ENCODE measurements at places on chromosomes 3 and 15.
A peak's percentile ranks its signal among the peaks of the same experiment; 100 is the strongest.

- DNase-seq = no peak
Observed at GRCh38 chr3:29099775-29100174, 181.1 kb upstream of the RBMS3 start.

DNA sequence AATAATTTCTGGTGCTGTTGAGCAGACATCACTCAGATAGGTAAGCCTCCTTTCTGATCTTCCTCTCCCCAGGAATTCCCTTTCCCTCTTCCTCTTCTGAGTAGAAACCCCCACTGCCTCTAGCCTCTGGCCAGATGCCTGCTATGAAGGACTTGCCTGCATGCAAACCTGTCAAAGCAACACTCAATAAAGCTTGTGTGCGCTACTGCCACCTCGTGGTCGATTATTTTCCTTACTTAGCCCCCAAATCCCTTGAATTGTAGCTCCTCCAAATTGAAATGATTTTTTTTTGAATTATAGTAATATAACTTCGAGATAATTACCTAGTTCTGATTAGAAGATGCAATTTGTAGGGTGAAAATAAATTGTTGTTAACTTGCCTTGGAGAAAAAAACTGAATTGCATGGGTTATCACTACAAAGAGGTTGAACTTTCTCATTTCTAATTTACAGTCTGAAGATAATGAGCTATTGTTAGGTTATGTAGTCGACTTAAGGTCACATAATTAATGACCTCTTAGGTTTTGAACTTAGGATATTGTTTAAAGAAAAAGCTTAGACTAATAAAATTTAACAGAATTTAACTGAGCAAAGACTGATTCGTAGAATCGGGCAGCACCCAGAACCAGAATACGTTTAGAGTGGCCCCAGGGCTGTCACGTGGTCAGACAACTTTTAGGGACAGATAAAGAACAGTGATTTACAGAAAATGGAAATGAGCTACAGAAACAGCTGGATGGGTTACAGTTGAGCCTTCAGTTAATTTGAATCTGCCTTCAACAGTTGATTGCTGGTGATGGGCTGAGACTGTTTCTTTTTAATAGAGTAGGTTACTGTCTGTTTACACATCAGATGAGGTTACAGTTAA, 269.3 kb downstream of the ARPP21 start:
- no peak for DNase-seq

DNA sequence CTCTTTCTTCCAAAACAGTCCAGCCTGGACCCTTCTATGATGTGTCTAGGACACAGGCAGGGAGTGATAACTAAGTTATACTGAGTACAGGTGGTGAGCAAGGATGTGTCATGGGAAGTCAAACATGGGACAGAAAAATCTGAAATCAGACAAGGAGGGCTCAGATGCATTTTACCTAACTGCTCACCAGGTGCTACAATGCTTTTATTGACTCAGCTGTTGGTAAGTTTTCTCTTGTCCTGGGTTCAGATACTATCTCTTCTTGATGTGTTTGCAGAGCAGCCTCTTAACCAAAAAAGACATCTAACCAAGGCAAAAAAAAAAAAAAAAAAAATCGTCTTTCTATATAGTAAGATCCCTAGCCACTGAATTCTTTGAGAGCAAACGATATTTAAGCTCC, 378.6 kb downstream of the VPS13C start:
- no peak for DNase-seq

DNA sequence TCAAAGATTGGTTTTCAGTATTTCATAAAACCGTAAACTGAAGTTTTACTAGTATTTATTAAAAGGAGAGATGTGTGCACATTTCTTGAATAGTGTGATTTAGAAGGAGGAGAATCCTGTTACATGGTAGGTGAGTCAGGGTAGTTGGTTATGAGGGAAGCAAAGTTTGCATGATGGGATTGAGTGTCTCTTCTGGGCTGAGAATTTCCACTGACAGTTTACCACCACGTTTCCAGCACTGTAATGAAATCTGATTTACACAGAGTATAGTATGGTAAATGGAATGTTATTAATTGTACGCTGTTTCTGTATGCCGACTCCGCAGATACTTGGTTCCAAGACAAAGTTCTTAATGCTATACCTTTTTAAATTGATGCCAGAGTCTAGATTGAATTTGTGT, 1.6 kb downstream of the NECTIN3 start:
- DNase-seq = no peak

DNA sequence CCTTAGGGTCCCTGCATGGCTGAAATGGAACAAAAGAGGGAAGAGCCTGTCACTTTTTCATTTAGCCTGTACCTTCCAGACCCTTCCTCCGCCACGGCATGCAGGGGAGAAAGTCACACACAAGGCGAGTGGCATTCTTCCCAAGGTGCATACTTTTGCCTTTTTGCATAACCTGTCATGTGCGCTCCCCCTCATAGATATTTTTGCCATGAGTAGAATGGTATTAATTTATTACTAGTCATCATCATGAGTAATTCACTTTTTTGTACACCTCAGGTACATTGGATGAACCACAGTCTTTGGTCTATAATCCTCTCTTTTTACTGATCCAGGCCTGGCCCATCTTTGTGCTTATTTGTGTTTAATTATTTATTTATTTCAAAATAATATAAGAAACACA, 8.9 kb upstream of the BUB1B start:
- no peak for DNase-seq

GRCh38 chr3:115549071-115549470, 74.2 kb upstream of the GAP43 start:
- DNase-seq = no peak

DNA sequence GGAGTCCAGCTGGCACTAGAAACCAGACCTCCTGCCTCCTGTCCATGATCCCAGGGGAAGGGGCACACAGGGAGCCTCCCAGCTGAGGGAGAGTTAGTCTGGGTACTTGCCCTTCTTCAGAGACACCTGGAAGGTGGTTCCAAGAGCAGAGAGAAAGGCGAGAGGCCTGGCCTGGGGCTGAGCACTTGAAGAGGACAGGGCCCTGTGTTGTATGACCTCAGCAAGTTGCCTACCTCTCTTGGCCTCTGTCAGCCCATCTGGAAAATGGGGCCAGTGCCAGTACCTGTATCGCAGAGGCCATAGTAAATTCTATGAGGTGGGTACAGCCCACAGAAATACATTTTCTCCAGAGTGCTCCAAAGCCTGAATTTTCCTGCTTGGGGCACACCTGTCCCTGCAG, 19.5 kb downstream of the PTH1R start:
- no peak for DNase-seq

- no peak for DNase-seq
Observed at GRCh38 chr3:129470861-129471260, 30.8 kb downstream of the IFT122 start.

GRCh38 chr15:83030021-83030420, 18.6 kb upstream of the C15orf40 start:
- no peak for DNase-seq

DNA sequence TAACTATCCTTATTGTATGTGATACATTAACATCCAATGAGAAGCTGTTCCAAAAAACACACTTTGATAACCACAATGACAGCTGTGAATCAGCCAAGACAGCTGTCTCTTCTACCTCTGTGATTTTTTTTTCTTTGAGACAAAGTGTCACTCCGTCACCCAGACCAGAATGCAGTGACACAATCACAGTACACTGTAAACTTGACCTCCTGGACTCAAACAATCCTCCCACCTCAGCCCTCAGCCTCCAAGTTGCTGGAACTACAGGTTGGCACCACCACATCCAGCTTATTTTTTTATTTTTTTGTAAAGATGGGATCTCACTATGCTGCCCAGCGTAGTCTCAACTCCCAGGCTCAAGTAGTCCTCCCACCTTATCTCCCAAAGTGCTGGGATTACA, 73.5 kb upstream of the TMCO5A start:
- DNase-seq = no peak

- no peak for DNase-seq
Observed at GRCh38 chr3:49845694-49846093, 10.7 kb downstream of the TRAIP start.

DNA sequence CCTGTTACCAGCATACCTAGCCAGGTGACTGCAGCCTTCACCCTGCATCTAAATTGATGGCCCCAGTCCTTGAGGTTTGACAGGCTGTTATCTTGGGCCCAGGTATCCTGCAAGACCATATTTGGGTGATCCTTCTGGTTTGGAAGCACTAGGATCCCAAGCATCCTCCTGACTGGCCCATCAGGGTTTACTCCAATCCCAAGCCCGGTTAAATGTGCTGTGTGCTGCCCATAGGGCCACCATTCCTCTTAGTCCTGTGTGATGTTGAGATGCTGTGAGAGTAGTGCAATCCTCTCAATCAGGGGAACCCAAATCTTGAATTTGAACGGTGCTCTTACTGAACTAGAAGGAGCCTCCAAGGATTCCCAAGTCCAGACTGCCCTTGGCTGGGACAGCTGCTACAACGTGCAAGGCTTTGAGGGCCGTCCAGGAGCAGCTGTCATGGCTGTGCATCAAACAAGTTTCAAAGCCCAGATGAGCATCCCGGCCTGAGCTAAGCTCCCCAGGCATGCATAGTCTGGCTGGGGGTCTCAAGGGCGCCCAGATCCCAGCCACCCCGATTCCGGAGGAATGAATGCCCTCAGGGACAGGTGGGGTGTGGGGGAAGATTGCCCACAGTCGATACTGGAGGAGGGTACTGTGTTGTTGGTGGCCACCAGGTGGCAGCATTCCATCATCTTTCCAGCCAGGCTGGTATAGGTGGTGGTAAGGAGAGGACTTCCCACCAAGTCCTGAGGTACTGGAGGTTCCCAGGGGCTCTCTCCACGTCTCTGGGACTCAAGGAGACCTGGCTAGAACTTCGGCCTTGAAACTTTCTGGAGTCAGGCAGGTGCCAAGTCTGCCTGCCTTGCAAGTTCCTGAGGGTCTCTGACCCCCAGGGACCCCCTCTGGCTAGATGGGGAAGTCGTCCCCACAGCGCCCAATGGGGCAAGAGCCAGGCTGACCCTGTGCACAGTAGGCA, 32.6 kb downstream of the RBM5 start:
- peak; percentile 19 for DNase-seq

DNA sequence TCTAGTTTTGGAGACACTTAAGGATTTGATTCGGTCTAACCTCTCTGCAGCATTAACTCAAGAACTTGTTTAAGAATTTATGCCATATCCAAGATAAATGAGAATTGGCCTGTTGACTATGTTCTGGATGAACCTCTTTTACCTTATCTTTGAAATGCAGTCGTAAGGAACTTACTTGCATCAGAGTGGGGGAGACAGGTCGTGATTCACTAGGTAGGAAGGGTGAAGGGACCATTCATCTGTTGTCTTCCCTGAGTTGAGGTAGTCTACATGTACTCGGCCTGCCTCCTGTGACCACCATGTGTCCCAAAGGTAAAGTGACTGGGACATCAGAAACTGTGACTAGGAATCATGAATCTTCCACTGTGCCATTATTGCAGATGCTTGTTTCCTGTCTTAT, 248.0 kb upstream of the P2RY1 start:
- no peak for DNase-seq

DNA sequence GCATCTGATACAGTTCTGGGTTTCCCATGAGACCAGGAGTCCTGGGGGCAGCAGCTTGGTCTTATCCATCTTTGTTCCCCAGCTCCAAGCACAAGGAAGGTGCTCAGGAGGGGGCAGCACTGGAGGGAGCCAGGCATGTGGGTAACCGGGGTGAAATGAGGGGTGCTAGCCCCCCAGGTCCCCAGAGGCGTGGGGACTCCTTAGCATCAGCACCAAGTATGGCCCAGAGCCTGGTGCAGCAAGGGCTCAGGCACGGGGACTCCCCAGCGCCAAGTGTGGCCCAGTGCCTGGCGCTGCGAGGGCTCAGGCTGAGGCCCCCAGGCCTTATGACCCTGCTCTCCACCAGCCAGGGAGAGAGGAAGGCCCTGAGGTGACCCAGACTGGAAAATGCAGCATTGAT, 94.1 kb downstream of the CHSY1 start:
- DNase-seq = no peak

GRCh38 chr15:60426870-60427508, 29.2 kb upstream of the ANXA2 start:
- no peak for DNase-seq

- DNase-seq = no peak
Observed at GRCh38 chr3:26712211-26713026, 89.8 kb downstream of the LRRC3B start.

GRCh38 chr3:148882288-148882687, 17.2 kb downstream of the CPA3 start:
- DNase-seq = no peak

DNA sequence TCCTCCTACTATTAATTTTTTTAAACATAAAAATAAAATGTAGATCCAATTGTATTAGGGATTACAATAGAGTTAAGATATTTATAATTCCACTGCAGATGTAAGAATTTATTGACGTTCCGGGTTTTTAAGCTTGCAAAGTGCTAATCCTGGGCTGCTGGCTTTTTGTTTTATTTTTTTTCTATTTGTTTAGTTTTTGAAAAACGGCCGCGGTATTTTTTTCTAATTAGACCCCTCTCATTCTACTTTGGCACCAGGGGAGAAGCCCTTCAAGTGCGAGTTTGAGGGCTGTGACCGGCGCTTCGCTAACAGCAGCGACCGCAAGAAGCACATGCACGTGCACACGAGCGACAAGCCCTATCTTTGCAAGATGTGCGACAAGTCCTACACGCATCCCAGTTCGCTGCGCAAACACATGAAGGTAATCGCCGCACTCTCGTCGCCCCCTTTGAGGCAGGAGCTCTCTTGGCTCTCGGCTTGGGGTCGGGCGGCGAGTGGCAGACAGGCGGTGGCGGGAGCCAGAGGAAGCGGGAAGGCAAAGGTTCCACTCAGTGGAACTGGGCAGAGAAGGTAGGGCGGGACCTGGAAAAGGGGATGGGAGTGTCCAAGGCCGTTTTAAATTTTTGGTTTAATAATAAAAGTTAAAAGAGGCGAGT, 3.2 kb downstream of the ZIC1 start:
- DNase-seq = no peak

GRCh38 chr15:27081676-27082418, 110.9 kb downstream of the GABRG3 start:
- DNase-seq = no peak

DNA sequence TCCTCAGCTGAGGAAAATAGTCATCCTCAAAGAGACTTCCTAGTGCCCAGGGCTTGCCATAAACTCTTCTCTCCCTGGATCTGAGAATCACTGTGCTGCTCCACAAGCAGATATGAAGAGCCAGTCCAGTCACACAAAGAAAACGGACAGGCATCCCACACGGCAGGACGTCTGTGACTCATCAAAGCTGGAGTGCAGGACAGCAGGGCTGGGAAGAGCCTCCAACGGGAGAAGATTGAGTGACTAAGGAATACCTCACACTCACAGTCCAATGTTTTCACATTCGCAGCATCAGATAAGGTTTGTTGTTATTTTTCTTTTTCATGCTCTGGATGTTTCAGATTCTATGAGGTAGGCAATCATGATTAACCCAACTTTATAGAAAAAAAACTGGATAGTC, 57.8 kb downstream of the NEK10 start:
- no peak for DNase-seq

DNA sequence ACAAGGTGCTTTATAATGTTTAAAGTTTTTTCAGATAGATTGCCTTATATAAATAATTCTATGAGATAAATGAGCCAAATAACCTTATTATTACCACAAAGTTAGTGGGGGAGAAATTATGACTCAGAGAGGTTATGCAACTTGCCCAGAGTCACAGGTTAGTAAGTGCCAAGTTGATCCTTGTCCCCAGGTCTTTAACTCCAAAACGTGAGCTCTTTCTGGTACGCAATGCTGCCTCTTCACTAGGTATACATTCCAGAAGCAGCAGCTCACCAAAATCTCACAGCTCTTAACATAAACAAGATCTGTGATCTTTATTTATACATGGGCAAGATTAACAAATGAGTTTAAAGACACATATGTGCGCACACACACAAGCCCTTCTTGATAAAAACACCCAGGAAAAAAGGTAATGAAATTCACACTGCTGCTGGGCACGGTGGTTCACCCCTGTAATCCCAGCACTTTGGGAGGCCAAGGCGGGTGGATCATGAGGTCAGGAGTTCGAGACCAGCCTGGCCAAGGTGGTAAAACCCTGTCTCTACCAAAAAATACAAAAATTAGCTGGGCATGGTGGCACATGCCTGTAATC, 59.8 kb upstream of the NR2F2 start:
- DNase-seq = no peak

Measured in activated CD8-positive, alpha-beta memory T cell treated with anti-CD3 and anti-CD28 coated beads for 1 hour (primary cell).